ENCODE measurements at places on chromosomes 5 and 9.

- DNase-seq = no peak
These were observed 13.4 kb downstream of the ABHD17B start for GRCh38 chr9:71897577-71897976.

DNA sequence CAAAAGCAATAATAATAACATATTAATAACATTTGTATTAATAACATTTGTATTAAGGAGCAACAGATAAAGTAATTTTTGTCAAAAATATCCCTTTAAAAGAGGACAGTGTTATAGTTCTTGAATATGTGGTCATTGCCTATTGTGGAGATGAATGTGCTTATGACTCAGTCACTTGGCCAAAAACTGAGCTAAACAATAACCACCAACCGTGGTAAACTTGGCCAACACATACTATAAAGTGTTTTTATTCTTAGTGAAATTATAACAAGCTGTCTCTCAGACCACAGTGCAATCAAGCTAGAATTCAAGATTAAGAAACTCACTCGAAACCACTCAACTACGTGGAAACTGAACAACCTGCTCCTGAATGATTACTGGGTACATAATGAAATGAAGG, 159.2 kb upstream of the PLPPR1 start:
- DNase-seq = no peak

- no peak for DNase-seq
These were observed 302.6 kb downstream of the ARHGEF28 start for GRCh38 chr5:73928476-73929070.

DNA sequence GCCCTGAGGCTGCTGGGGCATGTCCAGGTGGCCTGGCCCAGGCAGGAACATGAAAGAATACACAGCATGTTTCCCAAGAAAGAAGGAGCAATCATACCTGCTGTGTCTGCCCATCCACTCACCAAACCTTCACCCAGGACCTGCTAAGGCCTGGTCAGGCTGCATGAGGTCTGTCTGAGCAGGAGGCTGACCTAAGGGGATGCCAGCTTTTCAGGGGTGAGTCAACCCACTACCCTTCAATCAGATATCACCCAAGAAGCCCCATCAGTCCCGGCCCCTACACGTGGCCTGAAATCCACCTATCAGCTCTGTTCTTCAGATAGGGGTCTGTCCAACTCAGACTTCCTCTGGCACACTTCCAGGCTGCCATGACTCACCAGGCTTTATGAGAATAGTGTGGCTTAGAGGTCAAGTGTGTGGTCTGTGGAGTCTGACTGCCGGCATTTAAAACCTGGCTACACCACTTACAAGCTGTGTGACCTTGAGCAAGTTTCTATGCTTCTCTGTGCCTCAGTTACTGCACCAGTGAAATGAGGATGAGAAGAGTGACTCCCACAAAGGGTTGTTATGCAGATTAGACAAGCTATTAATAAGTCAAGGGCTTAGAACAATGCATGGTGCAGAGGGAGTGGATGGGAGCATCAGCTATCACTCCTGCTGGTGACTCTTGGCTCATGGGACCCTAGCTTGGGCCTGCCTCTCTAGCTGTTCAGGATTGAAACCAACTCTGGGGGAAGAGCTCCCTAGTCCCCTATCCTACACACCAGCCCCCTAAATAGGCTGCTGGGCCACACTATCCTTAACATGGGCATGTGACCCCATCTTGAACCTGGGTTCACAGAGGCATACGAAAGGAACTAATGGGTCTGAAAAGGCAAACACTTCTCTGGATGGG, 130.3 kb downstream of the PAX5 start:
- no peak for DNase-seq

GRCh38 chr5:125696762-125697161, 726.4 kb upstream of the GRAMD2B start:
- DNase-seq = no peak
